ENCODE measurements at places on chromosomes 16 and 17. TPM values are rescaled to one million over a fixed set of nuclear protein-coding genes. Genes with fewer than 3 reads are reported as not detected.

- DNase-seq, result no peak
- no peaks in the 10 kb centered on the region for H3K27me3 ChIP-seq
- no peak overlapping the region for H3K4me3 ChIP-seq
Observed at GRCh38 chr17:27038676-27039075, 255.2 kb upstream of the WSB1 start.

- no peaks in the 10 kb centered on the region for H3K4me1 ChIP-seq
- peaks cover 9% of the 10 kb centered on the region for H3K36me3 ChIP-seq
- DNase-seq, result no peak
- H3K27me3 ChIP-seq, result no peaks in the 10 kb centered on the region
- H3K27ac ChIP-seq, result no peak overlapping the region
Observed at GRCh38 chr17:59190806-59191205, 19.0 kb upstream of the SMG8 start.

- H3K27ac ChIP-seq, result no peak overlapping the region
- H3K4me3 ChIP-seq, result no peak overlapping the region
- H3K4me1 ChIP-seq, result no peaks in the 10 kb centered on the region
- DNase-seq, result no peak
- H3K27me3 ChIP-seq, result no peaks in the 10 kb centered on the region
Observed at GRCh38 chr16:4205971-4206370, 35.9 kb downstream of the SRL start.

The VASN gene
- 33.0 TPM for total RNA-seq

DNA sequence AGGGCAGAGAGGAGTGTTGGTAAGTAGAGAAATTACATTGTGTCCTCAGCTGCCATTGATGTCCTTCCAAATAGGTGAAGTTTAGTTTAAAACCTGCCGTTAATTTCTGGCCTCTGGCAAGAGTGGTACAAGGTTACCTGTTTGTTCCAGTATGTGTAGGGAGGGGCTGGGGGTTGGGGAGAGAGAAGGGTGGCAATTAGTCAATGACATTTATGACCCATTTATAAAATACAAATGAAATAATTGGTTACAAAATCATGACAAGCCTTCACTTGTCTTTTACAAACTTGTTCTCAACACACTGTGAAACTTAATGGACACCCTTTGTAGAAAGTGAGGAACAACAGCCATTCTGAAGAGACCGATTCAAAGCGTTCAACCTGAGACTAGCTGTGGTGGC, 281.0 kb downstream of the FTO start:
- no peak overlapping the region for H3K27ac ChIP-seq
- no peaks in the 10 kb centered on the region for H3K36me3 ChIP-seq
- no peak overlapping the region for H3K4me3 ChIP-seq
- H3K27me3 ChIP-seq, result no peaks in the 10 kb centered on the region

DNA sequence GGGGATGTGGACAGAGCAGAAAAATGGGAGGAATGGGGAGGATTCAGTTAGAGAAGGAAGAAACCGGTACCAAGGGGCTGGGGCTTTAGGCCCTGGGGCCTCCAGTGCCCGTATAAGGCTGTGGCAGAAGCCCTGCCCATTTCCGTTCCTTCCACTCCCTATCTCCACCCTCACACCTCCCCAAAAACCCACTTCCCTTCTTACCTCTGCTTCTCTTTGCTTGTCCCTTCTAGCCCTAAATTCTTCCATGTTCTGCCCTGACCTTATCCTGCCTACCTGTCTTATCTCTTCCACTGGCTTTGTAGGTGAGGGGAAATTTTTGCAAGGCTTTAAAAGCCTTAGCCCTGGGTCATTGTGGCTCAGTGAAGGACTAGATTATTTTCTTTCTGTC, 4.1 kb downstream of the RNF167 start:
- peak overlapping the region; percentile 32 for H3K27ac ChIP-seq
- H3K4me1 ChIP-seq, result peaks cover 40% of the 10 kb centered on the region
- no peak overlapping the region for H3K4me3 ChIP-seq
- peaks cover 51% of the 10 kb centered on the region for H3K36me3 ChIP-seq

The TBC1D3 gene
- total RNA-seq, result not detected

DNA sequence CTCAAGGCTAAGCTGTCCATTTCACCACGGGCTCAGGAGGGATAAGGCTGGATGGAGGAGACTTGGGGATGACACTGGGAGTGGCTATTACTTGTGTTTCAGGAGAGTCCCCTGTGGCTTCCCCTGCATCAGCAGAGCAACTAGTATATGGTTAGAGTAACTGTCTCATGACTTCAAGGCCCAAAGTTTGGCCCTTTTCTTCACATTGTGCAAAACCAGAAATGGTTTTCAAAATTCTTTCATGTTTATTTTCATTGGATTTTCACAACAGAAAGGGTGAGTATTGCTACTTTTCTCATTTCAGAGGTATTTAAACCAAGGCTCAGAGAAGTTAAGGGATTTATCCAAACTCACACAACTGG, 18.1 kb upstream of the TAC4 start:
- peaks cover 4% of the 10 kb centered on the region for H3K4me1 ChIP-seq
- no peak overlapping the region for H3K4me3 ChIP-seq
- no peaks in the 10 kb centered on the region for H3K27me3 ChIP-seq

The FA2H gene
- 20.8 TPM for total RNA-seq

The CHP2 gene
- total RNA-seq, result 1.8 TPM

DNA sequence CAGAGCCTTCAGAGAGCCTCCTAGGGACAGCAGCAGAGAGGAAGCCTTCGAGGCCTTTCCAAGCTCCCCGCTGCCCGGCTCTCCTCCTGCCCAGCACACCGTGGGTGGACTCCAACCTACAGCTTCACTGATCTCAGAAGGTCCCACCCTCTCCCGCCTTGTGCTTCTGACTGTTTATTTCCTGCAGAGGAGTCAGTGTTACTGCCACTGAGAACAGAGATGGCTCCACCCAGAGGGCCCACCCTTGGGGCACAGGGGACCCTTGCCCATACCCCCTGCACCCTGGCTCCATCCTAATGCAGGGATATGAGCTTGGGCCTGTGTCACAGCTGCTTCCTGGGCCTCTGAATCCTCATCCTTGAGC, 52.8 kb upstream of the TOB1 start:
- H3K27ac ChIP-seq, result peak overlapping the region; percentile 93
- H3K4me3 ChIP-seq, result no peak overlapping the region
- H3K36me3 ChIP-seq, result no peaks in the 10 kb centered on the region
- no peaks in the 10 kb centered on the region for H3K27me3 ChIP-seq

DNA sequence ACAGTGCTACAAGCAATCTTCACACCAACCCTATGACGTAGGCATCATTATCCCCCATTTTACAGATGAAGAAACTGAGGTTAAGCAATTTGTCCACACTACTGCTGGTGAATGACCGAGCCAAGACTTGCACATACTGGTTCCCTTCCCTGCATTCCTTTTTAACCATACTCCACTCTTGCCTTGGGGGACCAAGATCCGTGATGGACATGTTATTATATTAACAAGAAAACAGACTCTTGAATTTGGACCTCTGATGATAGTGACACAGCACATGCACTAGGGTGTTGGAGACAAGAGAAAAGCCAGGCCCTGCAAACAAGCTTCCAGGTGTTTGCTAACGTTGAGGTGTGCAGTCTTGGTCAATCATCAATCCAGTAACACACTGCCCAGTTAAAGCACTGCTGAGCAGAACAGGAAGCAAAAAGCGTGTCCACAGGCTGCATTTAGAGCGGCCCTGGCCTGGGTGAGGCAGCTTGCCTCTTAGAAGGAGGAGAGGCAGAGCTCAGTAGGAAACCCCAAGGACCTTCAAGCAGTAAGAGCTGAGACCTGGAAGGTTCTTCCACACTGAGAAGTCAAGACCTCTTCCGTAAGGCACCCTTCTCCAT, 36.7 kb downstream of the HNF1B start:
- no peaks in the 10 kb centered on the region for H3K4me1 ChIP-seq
- H3K27me3 ChIP-seq, result peaks cover 25% of the 10 kb centered on the region
- H3K36me3 ChIP-seq, result no peaks in the 10 kb centered on the region
- DNase-seq, result no peak
- no peak overlapping the region for H3K27ac ChIP-seq
- H3K4me3 ChIP-seq, result no peak overlapping the region

- no peak overlapping the region for H3K4me3 ChIP-seq
- H3K36me3 ChIP-seq, result peaks cover 1% of the 10 kb centered on the region
- peaks cover 7% of the 10 kb centered on the region for H3K27me3 ChIP-seq
Observed at GRCh38 chr17:39898088-39898487, 20.3 kb downstream of the GSDMB start.

The KRT12 gene
- total RNA-seq, result not detected

The DHRS13 gene
- total RNA-seq, result 7.7 TPM

The CCNF gene
- 3.0 TPM for total RNA-seq

DNA sequence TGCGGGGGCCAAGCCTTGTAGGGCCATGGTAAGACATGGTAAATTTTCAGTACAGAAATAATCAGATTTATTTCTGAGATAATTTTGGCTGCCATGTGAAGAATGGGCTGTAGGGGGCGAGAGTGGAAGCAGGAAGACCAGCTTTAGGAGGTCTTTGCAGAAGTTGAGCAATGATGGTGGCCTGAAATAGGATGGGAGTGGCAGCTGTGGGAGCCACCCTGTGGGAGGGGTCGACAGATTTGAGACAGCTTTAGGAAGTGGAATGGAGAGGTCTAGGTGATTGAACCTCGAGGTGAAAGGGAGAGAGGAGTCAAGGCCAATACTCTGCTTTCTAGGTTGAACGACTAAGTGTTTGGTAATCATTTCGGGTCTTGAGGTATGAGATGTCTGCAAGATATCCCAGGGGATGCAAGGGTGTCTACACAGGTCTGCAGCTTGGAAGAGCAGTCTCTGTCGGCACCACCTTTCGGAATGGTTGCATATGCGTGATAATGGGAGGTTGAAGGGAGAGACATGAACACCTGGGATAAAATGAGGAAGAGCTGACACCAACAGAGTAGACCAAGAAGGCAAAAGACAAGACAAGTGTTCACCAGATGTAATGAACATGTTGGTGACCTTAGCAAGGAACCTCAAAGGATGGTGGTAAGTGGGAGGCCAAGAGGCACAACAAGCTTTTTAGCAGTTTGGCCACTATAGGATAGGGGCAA, 4.2 kb upstream of the ATXN7L3 start:
- H3K27me3 ChIP-seq, result no peaks in the 10 kb centered on the region
- H3K27ac ChIP-seq, result peak overlapping the region; percentile 72
- DNase-seq, result peak; percentile 39
- no peak overlapping the region for H3K4me3 ChIP-seq

DNA sequence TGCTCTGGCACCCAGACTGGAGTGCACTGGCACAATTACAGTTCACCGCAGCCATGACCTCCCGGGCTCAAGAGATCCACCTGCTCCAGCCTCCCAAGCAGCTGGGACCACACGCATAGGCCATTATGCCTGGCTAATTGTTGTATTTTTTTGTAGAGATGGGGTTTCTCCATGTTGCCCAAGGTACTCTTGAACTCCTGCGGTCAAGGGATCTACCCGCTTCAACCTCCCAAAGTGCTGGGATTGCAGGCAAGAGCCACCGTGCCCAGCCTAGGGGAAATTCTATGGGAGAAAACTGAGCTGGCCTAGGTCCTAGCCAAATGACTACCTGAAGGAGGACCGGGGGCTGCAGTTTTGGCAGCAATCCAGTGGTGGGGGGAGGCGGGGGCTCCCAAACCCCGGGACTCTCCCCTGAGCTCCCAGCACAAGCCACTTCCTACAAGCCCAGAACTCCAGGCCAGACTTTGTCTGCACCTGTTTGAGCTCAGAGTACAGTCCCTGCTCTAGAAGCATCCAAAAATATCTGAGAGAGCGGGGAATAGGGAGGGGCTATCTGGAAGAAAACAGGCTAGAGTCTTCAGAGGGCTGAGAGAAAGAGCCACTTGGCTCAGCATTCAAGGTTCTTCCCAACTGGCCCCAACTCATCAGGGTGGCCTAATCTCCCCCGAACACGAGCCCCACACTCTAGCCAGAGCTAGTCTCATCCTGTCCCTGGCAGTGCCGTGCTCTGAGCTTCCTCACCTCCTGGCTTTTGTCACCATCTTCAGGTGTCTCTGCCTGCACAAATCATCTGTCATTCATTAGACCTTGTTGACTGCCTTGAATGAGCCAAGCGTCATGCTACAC, 9.1 kb downstream of the SRL start:
- no peaks in the 10 kb centered on the region for H3K36me3 ChIP-seq
- no peak for DNase-seq
- no peaks in the 10 kb centered on the region for H3K27me3 ChIP-seq
- no peak overlapping the region for H3K4me3 ChIP-seq
- no peak overlapping the region for H3K27ac ChIP-seq

- peak within 1 kb of the TSS; percentile 84 for H3K27ac ChIP-seq
- peak within 1 kb of the TSS; percentile 49 for H3K4me3 ChIP-seq
- H3K27me3 ChIP-seq, result no peaks in the 10 kb centered on the region
- DNase-seq, result peak; percentile 89
- H3K36me3 ChIP-seq, result no peaks in the 10 kb centered on the region
Observed at GRCh38 chr17:43398724-43399595, at the start of gene ARL4D. Gene ARL4D, plus strand, starts transcription at chr17:43398993. Its CDS starts 740 bp downstream, at chr17:43399733.

- no peaks in the 10 kb centered on the region for H3K27me3 ChIP-seq
- no peak overlapping the region for H3K27ac ChIP-seq
- no peak overlapping the region for H3K4me3 ChIP-seq
- no peaks in the 10 kb centered on the region for H3K4me1 ChIP-seq
- no peaks in the 10 kb centered on the region for H3K36me3 ChIP-seq
Observed at GRCh38 chr16:84406006-84406963, 37.9 kb downstream of the ATP2C2 start.

GRCh38 chr17:76504117-76504516, 2.9 kb upstream of the RHBDF2 start:
- no peak overlapping the region for H3K27ac ChIP-seq
- H3K27me3 ChIP-seq, result no peaks in the 10 kb centered on the region
- no peaks in the 10 kb centered on the region for H3K36me3 ChIP-seq
- no peaks in the 10 kb centered on the region for H3K4me1 ChIP-seq
- no peak for DNase-seq

The JMJD6 gene
- 45.0 TPM for total RNA-seq

DNA sequence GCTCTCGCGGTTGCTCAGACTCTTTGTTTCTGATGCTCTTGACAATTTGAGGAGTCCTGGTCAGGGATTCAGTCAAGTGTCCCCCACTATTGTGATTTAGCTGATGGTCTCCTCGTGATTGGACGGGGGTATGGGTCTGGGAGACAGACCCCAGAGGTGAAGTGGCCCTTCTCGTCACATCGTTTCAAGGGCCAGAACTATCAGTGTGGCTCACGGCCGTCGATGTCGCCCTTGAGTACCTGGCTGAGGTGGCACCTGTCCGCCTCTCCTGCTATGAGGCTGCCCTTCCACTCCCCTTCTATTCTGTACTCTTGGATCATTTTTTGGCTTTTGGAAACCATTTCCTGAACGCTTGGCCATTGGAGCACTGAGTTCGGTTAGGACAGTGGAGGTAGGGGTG, 7.4 kb upstream of the MEAK7 start:
- H3K27ac ChIP-seq, result no peak overlapping the region
- H3K36me3 ChIP-seq, result no peaks in the 10 kb centered on the region
- DNase-seq, result no peak
- H3K4me3 ChIP-seq, result no peak overlapping the region
- peaks cover 6% of the 10 kb centered on the region for H3K4me1 ChIP-seq
- H3K27me3 ChIP-seq, result no peaks in the 10 kb centered on the region

- H3K4me3 ChIP-seq, result no peak overlapping the region
- H3K27ac ChIP-seq, result no peak overlapping the region
- no peaks in the 10 kb centered on the region for H3K36me3 ChIP-seq
- H3K27me3 ChIP-seq, result no peaks in the 10 kb centered on the region
- H3K4me1 ChIP-seq, result peaks cover 11% of the 10 kb centered on the region
Observed at GRCh38 chr16:23107936-23108335, 41.3 kb downstream of the USP31 start.

The SOX15 gene
- total RNA-seq, result 3.6 TPM

GRCh38 chr16:88469615-88470395, 16.7 kb downstream of the ZFPM1 start:
- no peaks in the 10 kb centered on the region for H3K36me3 ChIP-seq
- peaks cover 9% of the 10 kb centered on the region for H3K4me1 ChIP-seq
- H3K4me3 ChIP-seq, result no peak overlapping the region
- no peak for DNase-seq
- H3K27ac ChIP-seq, result peak overlapping the region; percentile 7
